ENCODE measurements at places on chromosomes 13 and 19. TPM values are rescaled to one million over a fixed set of nuclear protein-coding genes. Genes with fewer than 3 reads are reported as not detected.

Gene SIRT6
- total RNA-seq = 14.0 TPM

Gene MEIOSIN
- total RNA-seq = not detected

Gene SPACA4
- not detected for total RNA-seq

Gene PIAS4
- 34.2 TPM for total RNA-seq

Gene NLRP4
- not detected for total RNA-seq

Gene ZNF439
- 15.8 TPM for total RNA-seq

Gene LILRB3
- total RNA-seq = 18.0 TPM

Gene ZNF20
- total RNA-seq = 13.5 TPM

Gene WASF3
- total RNA-seq = 22.5 TPM

Gene KLC3
- 4.0 TPM for total RNA-seq

Gene ALKBH7
- 147 TPM for total RNA-seq

Gene PLPP2
- total RNA-seq = 8.6 TPM

Gene RAB8A
- total RNA-seq = 59.8 TPM

Gene CYSLTR2
- 1.1 TPM for total RNA-seq

Gene ABCA7
- 16.5 TPM for total RNA-seq

Gene ZNF382
- total RNA-seq = 14.8 TPM

Gene PGLYRP1
- 9.9 TPM for total RNA-seq

Gene ZNF558
- 35.1 TPM for total RNA-seq

Gene BRME1
- 4.2 TPM for total RNA-seq

Gene CRLF1
- 1.2 TPM for total RNA-seq

Gene TTC9B
- total RNA-seq = not detected

Gene FFAR3
- 0.76 TPM for total RNA-seq
